ENCODE measurements at places on chromosomes 4 and X.

DNA sequence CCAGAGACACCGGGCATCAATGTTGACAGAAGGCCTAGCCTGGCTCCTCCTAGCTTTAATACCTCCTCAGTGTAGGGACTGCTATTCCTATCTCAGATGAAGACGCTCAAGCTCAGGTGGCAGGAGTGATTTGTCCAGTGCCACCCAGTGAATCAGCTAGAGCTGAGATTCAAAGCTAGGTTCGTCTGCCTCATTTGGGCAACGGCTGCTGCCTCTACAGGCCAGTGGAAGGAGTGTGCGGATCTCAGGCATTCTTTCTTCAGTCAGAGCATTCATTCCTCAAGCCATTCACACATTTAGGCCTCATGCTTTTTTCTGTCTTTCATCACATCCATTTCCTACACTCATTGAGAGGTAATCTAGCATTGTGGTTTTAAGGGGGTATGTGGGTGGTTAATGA, 7.3 kb downstream of the TSR2 start:
- DNase-seq = peak; percentile 22

GRCh38 chr4:183377491-183377890, 55.3 kb upstream of the CLDN24 start:
- no peak for DNase-seq

- DNase-seq = peak; percentile 87
These were observed 47.0 kb downstream of the FAT1 start for GRCh38 chr4:186676531-186677161.

DNA sequence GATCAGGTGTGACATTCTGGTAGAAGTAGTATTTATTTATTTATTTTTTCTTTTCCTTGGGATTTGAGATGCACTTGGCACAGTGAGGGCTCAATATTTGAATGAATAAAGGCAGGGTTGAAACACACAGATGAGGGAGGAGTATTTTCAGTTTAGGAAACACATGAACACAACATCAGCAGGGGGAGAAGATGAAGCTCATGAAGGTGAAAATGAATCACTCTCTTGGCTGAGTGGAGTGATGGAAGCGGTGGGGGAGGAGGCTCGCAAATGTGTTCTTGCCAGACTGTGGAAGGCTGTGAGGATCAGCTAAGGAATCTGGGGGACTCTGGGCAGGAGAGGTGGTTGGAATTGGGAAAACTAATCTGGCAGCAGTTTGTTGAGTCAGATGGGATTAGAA, 55.3 kb downstream of the ARHGAP10 start:
- peak; percentile 58 for DNase-seq

GRCh38 chr4:124343661-124344171, 368.8 kb downstream of the ANKRD50 start:
- DNase-seq = no peak

GRCh38 chrX:133913009-133913408, 72.4 kb downstream of the GPC3 start:
- no peak for DNase-seq

All from ELR (cell line).